ENCODE measurements at places on chromosomes 5 and 9.

DNA sequence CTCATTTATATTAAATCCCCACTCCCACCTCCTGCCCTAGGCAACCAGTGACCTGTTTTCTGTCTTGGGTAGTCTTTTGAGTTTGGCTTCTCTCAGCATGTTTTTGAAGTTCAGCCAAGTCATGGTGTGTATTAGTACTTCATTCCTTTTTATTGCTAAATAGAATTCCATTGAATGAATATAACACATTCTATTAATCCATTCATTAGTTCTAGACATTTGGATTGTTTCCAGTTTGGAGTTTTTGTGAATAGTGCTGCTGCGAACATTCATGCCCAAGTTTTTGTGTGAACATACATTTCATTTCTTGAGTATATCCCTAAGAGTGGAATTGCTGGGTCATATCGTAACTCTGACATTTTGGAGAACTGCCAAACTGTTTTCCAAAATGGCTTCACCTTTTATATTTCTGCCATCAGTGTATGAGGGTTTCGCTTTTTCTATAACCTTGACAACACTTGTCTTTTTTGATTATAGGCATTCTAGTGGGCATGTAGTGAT is 2.7 kb downstream of the ZNF346 start:
- DNase-seq: no peak

DNA sequence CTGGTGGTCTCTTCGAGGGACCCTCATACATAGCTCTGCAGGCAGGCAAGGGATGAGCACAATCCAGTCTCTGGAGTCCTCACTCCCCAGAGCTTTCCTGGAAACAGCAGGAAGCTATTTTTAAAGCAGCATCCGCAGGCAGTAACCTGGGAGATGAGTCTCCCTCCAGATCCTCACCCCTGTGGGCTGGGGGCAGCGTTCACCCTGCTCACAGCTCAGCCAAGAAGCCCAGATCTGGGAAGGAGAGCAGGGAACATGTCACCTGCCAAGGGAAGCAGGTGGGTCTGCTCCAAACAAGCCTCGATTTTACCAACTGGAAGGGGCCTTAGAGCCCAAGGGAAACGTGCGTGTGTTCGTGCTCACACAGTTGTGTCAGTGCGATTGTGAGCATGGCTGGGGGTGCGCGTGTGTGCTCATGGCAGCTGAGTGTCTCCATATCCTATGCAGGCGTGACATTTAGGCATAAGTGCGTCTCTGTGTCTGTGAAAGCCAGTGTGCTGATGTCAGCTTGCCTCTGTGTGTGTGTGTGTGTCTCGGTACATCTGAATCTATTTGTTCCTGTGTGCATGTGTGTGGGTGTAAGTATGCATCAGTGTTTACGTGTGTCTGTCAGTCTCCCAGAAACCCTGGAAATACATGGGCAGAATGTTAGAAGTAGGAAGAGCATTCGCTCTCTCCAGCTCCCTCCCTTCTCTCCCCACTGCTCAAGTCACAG is 40.6 kb upstream of the CPLX2 start:
- DNase-seq: no peak

DNA sequence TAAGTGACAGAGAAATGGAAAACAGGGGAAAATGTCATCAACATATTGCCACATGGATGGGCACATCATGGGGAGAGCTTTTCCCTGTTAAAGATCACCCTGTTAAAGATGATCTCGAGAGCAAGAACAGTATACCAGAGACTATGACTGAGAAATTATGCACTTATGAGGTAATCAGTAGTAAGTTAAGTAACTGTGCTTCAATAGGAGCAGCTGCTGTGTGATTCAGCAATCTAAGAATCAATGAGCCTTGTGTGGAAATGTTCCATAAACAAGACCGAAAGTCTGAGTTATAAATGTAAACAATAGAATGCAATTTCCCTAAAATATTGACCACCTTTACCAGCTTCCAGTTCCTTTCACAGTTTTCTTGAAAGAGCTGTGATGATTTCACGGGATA is 582.3 kb downstream of the CAAP1 start:
- no peak for DNase-seq

DNA sequence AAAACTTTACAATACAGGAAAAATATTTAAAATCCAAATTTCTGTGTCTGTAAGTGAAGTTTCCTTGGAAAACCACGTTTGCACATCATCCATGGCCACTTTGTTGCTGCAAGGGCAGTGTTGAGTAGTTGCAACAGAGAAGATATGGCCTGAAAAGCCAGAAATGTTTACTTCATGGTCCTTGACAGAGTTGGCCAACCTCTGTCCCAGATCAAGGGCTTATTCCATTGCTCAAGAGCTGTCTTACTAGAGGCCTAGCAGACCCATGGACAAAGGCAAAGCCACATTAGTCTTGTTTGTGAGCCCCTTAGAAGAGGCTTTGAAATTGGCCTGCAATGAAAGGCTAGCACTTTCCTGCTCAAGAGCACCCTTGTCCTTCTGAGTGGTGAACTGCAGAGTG is 119.4 kb downstream of the GAS1 start:
- DNase-seq: no peak

DNA sequence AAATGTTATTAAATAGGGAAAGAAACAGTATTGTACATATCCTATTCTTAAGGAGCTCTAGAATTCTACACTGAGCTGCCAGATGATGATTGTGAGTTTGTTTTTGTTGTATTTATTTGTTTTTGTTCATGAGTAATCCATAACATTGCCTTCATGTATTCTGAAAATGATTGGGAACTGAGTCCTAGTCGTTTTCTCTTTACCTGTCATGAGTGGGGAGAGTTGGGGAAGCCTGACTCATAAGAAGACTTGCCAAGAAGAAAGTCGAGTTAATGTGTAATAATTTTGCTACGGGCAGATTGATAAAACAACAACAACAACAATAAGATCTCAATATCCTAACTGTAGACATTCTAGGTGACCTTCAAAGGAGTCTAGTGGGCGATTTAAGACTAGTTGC is 103.8 kb downstream of the ANKRD55 start:
- DNase-seq: no peak

GRCh38 chr9:81844131-81844567 is 84.1 kb upstream of the SPATA31D4 start:
- no peak for DNase-seq

Measured in GM04503 (cell line).